ENCODE measurements at places on chromosomes 11 and 22.

DNA sequence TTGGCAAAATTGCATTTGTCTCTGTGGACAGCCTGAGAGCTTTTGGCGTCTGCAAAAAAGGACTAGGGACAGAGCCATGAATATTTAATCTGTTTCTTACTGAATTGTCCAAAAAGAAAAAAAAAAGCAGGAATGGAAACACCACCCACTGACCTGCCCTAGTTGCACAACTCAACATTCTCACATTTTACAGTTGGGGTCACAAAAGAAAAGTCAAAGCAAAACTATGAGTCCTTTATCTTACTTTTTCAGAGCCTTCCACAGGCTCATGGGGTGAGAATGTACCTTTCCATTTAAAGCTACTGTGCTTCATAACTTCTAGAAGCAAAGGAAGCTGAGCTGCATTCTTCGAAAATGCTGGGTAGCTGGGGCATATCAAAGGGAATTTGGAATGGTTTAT is 225.7 kb downstream of the FAM76B start:
- no peak for DNase-seq

DNA sequence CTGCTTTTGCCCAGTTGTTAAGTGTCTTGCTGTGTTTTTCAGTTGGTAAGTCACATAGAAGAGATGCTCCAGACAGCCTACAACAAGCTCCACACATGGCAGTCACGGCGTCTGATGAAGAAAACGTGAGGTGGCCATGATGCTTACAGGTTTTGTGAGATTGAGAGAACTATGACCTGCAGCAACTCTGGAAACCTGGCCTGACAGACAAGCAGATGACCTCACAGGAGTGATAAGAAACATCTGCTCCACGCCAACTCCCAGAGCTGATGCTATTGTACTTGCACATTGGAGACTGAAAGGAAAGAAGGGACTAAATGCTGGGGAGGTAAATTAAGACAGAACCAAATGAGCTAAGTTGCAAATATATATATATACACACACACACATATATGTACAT is 28.6 kb upstream of the LDHA start:
- no peak for DNase-seq

DNA sequence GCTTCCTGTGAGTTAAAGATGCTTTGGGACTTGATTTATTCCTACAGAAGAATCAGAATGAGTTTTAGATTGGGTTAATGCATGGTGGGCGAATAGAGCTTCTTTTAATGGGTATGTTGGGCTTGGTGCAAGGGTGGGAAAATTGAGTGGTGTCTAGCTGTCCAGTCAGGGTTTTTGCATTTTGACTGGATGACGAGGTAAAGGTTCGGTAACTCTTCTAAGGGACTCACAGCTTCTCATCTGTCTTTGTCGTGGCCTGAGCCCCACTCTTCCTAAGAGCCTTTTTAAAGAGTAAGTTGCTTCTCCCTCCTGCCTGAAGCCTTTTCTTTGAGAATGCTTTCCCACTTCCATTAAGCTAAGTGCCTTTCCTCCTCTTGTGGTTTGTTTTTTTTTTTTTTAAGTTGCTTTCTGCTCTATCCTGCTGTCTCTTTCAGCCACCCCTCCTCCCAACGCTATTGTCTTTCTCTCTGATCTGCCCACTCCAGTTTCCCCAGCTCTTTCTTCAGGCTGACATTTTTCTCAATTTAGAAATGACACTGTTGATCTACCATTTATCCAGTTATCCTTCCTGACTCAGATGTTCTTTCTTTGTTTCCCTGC is 1.1 kb downstream of the DPF2 start:
- DNase-seq, result no peak

DNA sequence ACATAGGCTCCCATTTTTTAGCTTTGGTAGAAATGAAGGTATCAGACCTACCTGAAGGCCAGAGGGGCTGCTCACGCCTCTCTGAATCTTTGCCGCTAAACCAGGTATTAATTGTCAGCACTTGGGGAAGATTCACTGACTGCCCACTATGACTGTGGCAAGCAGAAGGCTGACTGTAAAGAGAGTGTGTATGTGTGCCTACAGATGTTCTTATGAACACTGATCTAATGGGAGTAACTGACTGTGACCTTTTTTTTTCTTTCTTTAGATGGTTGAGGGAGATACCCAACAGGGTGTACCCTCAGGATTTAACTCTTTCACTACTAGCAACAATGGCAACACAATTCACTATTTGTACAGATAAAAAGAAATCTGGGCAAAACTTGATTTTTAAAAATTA is at the start of gene RAG2:
Gene RAG2 (minus strand): TSS at position 186 of the 400 bp plus-strand sequence. CDS start 4,068 bp downstream, outside the sequence.
- no peak for DNase-seq

GRCh38 chr22:49271831-49272230 is 555.8 kb downstream of the BRD1 start:
- DNase-seq, result no peak

DNA sequence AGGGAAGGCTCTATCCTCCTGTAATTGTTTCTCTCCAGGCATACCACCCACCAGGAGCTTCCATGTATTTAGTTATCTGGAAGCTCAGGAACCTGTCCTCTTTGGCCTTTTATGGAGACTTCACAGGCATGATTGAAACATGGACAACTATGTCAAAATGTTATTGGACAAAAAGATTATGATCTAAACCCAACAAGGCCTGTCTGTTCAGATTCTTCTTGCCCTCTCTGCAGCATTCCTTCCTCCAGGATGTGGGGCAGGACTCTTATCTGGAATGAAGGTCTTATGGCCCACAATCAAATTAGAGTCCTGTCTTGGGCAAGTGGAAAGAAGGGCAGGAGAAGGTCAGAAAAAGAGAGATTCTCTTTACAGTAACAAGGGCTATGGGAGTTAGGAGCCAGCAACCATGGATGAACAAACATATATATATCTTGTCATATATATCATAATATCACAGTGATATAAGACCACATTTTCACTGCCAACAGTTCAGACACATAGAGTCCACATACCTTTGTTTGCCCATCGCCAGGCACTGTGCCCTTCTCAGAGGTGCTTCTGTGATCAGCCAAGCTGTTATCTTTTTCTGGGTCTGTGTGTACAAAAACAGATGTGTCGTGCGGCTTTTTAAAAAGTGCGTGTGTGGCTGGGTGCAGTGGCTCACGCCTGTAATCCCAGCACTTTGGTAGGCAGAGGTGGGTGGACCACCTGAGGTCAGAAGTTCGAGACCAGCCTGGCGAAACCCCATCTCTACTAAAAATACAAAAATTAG is 42.5 kb upstream of the SUSD2 start:
- no peak for DNase-seq

GRCh38 chr11:118186346-118187107 is 10.1 kb upstream of the SCN2B start:
- DNase-seq, result no peak

GRCh38 chr11:67564230-67564629 is 19.4 kb upstream of the GSTP1 start:
- DNase-seq, result no peak

DNA sequence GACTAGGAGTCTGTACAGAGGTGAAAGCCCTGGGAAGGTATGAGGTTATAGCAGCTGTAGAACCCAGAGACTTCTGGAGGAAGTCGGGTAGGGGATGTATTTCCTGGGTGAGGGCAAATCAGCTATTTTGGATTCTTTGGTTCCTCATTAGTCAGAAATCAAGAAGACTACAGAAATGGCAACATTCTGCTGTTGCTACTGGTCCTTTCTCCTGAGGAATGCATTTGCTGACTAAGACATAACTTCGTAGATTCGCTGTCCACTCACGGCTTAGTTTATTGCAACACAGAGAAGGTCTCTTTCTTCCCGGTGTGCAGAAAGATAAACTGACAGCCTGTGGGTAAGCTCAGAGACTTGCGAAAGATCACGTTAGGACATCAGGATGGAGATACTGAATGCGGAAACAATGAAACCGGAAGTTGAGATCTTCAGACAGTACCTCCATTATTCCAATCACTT is 25.3 kb upstream of the SESN3 start:
- no peak for DNase-seq

GRCh38 chr22:41833369-41834004 is 582 bp downstream of the SREBF2 start:
- peak; percentile 44 for DNase-seq

DNA sequence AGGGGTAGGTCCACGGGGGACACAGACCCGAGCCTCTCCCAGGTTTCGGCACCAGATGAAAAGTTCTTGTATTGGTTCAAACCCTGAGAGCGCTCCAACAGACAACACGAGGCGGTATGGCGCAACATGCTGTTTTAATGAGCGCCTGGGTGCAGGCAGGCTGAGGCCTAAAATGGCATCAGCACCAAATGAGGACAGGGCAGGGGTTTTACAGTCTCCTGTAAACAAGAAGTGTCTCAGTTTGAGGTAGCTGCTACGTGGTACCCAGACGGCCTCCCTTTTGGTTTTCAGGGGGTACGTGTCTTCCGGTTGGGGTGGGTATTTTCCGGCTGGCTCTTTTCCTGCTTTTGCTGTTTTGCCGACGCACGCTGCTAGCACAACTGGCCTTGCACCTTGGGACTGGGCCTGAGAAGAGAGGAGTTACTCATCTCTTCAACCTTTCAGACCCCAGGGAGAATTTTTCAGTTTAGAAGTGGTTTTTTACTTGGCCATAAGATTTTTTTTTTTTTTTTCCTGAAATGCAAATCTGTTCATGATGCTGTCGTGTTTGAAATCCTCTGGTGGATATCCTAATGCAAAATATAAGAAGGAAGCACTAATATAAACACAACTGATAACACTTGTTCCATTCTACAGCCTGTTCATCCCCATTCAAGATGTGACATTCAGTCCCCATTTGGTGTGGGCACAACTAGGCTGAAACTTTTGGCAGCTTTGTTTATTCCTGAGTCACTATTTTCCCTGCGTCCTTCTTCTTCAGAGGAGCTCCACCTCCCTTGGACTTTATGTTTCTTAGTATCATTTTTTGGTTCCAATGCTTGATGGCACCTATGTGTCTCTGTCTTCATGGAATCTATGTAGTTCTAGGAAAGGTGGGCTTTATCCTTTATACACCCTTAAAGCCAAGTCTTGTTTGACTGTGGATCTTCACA is 6.5 kb downstream of the PPFIBP2 start:
- DNase-seq, result no peak

DNA sequence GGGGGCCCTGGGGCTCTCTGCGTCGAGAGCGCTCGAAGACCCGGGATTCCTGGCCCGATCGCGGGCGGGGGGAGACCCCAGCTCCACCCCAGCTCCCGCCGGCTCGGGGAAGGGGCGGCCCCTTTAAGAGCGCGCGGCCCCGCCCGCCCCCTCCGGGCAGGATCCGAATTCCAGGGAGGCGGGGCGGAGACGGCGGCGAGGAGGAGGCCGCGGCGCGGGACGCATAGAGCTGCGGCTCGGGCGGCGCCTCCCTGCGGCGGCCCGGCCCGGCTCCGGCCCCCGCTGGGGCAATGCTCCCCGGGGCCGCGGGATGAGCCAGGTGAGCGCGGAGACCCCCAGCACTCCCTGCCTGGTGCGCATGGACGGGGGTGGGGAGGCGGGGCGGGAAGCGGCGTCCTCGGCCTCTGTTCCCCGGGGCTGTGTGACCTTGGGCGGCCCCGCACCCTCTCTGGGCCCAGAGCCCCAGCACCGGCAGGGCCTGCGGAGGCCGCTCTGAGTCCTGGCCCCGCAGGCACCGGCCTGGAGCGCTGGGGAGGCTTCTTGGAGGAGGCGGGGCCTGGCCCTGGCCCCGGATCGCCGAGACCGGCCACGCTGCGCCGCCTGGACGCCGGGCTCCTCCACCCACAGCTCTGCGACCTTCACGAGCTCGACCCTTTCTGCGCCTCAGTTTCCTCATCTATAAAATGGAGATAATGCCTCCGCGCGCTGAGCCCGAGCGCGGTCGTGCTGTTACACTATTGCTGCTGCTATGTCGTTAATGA is 565 bp downstream of the GAS2L1 start:
- peak; percentile 87 for DNase-seq

GRCh38 chr22:29259253-29259899 is 8.4 kb downstream of the RHBDD3 start:
- no peak for DNase-seq

DNA sequence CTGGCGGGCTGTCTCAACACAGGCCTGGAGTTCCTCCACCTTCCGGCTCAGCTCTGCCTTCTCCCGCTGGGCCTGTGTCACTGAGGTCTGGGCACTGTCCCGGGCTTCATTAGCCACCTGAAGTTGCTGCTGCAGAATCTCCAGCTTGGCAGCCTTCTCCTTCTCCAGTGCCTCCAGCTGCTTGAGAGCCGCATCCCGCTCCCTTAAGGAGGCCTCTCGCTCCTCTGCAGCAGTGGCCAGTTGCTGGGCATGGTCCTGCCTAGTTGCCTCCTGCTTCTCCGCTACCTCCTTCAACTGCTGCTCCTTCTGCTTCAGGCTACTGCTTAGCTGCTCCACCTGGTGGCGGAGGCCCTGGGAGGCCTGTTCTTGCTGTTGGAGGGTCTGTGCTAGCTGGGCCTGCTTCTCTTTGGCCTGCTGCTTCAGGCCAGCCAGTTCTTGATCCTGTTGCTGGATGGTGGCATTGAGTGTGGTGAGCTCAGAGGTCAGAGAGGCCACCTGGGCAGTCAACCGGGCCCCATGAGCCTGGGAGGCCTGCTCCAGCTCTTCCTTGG is 16.9 kb downstream of the IL18BP start:
- no peak for DNase-seq

DNA sequence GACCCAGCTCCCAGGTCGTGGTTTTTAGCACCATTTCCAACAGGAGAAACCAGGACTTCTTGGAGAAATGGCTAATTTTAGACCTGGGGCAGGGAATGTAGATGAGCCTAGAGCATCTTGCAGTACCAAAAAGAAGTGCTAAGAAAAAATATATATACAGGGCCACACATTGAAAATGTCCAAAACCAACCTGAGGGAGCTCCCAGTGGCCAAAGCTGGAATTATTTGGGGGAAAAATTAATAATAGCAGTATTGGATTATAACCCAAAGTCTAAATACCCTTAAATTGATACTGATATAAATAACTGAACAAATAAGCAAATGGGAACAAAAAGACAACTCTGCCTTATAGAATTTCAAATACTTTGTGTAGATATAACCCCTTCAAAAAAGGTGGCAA is 108.0 kb downstream of the PARVA start:
- no peak for DNase-seq
